ENCODE measurements at places on chromosomes 13 and 19. TPM values are rescaled to one million over a fixed set of nuclear protein-coding genes. Genes with fewer than 3 reads are reported as not detected.

The DAND5 gene
- not detected for total RNA-seq

- peak; percentile 93 for DNase-seq
Observed at GRCh38 chr19:41223431-41224234, 4.6 kb downstream of the AXL start.

GRCh38 chr19:3604987-3605343, 1.7 kb downstream of the TBXA2R start:
- no peak for DNase-seq

GRCh38 chr19:51114087-51114729, 6.0 kb upstream of the CTU1 start:
- DNase-seq: no peak
